ENCODE measurements at places on chromosomes 2 and 18.

- no peak for DNase-seq
Measured at GRCh38 chr2:172256886-172257285, 154.2 kb upstream of the DLX2 start.

DNA sequence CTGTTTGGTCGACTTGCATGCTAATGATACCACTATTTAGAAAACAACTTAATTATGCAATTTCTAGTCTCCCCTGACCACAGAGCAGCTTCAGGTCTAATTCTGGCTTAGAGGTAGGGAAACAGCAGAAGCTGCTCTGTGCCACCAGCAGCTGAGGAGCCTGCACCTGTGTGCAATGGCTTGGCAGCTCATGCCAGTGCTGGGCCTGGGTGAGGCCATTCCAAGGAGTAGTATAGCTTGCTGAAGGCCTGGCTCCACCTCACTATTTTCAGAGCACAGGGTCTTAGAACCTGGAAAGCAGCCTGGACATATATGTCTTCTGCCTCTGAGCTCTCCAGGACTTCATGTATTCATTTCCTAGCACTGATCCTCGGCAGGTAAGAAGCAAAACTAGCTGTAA, 62.8 kb downstream of the SPRED2 start:
- DNase-seq = no peak

DNA sequence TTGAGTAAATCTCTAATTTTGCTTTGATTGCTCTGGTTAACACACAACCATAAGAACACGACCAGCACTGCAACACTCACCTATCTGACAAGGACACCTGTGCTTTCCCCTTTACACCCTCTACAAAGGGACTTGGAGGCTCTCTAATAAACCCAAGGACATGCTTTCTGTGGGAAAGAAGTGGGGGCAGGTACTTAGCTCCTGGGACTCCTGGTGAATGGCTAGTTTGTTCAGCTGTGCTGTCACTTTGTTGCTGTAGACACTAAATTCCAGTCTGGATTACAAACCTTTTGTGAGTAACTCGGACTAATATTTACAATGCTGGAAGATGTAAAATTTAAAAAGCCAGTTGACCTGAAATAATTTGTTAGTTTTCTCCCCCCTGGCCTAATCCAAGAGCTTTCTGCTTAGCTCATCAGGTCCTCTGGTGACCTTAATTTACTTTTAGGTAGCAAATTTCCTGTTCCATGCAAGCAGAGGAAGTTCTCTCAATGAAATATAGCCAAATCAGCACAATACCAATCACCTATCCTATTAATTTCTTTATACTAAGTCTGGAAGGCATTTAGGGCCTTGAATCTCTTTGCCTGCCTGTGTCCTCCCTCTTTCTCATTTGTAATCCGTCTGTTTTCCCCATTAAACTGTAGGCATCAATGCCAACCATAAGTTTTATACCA, 67.5 kb downstream of the PLCL1 start:
- DNase-seq = no peak

GRCh38 chr18:8708670-8709069, 3.3 kb downstream of the MTCL1 start:
- no peak for DNase-seq

- no peak for DNase-seq
Measured at GRCh38 chr2:141555876-141556470, 574.8 kb downstream of the LRP1B start.

DNA sequence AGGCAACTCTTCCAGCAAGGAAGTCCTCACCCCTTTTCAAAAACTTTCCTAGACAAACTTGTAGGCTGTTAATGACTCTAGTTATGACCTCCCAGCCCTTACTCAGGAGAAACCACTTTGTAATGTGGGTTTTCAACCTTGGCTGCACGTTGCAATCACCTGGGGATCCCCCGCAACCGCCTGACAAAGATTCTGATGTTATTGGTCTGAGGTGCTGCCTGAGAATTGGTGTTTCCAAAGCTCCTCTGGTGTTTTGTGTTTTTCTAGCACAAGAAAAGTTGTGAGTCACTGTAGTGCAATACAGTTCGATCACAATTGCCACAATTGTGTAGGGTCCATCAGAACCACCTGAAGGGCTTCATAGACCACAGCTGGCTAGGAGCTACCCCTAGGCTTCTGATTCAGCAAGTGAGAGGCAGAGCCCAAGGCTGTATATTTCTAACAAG, 121.6 kb downstream of the SP100 start:
- peak; percentile 58 for DNase-seq

DNA sequence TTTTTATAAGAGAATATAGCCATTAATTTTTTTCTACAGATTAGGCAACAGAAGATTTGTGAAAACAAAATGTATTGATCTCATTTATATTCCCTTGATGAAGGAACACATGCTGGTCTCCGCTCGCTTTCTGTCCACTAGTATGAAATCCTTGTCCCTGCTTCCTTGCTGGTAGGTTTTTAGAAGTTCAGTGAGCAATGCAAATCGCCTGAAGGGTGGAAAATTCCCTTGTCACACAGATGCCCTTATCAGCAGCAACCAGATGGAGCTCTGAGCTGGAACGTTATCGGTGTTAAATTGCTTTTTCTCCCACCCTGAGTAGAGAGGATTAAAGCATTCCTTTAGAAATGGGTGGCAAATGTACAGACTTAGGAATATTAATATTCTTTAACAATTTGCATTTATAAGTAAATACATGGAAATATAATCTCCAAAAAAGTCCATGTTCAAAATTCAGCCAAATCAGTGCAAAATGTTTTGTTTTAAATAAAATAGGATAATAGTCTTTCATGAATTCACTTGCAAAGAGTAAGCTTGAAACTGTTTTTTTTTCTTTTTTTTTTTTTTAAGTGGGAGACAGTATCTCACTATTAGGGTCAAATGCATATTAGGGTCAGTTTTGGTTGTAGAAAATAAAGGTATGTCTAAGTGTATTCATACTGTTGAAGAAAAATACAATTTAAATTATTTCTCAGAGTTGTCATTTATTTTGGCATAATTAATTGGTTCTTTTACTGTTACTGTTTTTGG, 164.0 kb upstream of the MYO3B start:
- no peak for DNase-seq

Data from stimulated activated CD8-positive, alpha-beta memory T cell treated with anti-CD3 and anti-CD28 coated beads, Interleukin-4, amount 100 ng/mL, for 48 hours (primary cell).